Fibroblast of upper back skin (primary cell): ENCODE measurements at places on chromosomes 2 and 18.

DNA sequence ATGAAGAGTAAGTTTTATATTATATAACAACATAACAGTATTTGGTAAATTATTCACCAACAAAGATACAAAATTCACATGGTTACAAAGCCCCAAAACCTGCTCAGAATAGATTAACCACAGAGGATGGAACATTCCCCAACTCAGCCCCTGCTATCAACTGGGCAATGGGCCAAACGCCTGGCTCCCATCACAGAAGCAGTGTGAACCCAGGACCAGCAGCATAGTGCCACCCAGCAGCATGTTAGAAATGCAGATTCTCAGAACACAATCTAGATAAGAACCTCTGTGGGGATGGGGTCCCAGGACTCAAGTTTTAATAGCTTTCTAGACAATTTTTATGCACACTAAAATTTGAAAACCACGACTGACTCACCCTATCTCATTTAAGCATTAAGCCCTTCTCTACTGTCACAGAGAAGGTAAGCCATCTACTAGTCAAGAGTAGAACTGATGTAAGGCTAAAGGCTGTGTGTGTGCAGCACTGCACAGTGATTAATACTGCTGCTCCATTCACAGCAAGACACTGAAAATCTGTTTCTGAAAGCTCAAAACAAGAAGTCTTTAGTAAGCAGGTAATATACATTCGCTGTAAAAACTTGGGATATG, 15.2 kb downstream of the AFG3L2 start:
- no peak for DNase-seq

DNA sequence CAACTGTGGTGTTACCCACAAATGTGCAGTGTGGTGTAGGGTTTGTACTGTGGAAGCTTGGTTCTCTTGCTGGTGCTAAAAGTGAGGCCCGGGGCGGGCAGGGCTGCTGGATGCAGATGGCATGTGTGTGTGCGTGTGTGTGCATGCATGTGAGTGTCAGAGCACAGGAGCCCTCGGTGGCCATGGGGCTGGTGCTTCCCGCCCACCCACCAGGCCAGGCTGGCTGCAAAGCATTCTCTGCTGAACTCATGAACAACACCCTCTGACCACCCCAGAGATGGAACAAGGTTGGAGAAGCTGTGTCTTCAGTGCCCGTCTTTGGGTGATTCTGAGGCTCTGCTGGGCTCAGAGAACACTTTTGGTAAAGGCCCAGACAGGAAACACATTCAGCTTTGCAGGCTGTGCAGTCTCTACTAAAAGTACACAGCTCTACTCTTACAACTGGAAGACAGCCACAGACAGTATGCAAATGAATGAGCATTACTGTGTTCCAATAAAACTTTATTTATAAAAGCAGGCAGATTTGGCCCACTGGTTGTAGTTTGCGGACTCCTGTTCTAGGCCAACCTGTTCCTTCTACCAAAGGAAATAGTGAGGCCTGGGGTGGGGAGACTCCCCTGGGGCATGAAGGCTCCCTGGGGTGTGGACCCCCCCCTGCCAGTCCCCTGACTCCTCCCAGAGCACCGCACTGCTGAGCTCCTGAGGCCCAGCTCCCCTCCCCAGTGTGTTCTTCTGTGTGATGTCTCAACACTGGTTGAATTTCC, 225.3 kb upstream of the HDAC4 start:
- DNase-seq: no peak

DNA sequence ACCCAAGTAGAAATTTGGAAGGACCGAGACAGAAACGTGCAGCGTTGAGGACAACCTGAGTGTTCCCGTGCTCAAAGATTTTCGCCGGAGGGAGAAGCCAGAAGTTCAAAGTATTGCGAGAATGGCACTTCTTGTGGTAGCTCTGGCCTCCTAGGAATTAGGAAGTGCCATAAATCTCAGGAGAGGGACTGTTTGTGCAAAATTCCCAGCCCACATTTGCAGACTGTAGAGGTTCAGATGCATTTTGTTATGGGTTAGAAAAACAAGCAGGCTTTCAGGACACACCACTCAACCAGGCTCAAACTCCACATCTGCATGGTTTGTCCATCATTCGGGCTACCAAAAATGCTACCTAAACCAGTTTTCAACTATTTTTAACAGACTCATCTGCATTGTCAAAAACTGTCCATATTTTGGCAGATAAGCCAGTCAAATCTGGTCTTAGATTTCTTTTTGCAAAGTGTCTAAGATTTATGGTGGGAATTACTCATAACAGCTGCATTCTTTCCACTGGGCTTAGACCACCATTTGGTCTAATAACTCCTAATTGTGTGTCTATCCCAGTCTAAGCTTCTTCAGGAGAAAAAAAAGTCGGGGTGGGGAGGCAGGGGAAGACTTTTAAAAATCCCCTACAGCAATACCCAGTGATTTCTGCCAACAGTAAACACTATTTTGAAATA, 422.9 kb downstream of the ARHGAP15 start:
- DNase-seq: peak; percentile 54

GRCh38 chr2:145984580-145984979, 1464.7 kb upstream of the ZEB2 start:
- peak; percentile 79 for DNase-seq

DNA sequence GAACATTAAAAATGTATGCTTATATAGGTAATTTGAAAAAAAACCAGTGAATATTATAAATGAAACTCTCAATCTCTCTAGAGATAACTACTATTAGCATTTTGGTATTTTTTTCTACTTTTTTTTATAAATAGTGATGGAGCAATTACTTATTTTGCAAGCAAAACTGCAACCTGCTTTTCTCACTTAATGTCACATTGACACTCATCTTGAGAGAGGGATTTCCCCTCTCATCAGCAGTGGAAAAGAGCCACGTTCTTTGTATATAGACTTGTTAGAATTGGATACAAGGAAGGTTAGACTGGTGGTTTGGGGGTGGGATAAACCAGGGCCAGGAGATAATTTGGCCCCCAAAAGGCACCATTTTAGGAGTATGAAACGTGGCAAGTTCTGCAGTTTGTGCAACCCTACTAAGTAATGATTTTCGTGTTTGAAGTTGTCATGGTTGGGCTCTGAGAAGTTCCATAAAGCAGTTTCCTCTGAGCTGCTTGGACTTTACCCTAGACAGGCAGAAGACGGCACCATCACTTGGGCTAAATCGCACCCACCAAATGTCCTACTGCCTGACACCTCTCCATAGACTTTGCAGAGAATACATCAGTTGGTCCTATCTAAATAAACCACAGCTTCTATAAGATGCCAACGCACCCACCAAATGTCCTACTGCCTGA, 194.0 kb downstream of the ACTR3 start:
- DNase-seq: no peak

DNA sequence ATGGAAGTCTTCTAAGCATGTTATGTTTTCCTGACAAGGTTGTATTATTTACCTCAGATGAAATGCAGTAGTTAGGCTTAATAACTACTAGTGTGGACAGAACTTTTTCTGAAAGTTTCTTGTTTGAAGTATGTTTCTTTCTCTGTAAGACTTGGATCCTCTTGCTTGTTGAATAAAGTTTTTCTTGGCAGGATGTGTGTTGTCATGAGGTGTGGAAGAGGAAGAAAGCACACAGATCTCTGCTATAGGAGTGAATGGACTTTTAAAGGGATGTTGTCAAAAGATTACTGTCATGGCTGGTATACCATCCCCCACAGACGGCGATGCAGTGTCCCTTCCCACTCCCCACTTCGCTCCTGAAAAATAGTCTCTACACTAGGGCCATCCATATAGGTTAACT, 2.6 kb downstream of the CAB39 start:
- no peak for DNase-seq

DNA sequence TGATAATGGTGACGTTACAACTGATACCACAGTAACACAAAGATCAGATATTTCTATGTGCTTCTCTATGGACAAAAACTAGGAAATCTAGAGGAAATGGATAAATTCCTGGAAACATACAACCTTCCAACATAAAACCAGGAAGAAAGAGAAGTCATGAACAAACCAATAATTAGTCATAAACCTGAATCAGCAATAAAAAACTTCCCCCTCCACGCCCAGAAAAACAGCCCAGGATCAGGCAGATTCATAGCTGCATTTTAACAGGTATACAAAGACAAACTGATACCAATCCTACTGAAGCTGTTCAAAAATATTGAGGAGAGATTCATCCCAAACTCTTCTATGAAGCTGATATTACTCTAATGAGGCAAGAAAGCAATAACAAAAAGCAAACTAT, 1535.2 kb upstream of the LRRTM1 start:
- DNase-seq: no peak

GRCh38 chr18:46719388-46719787, 37.5 kb downstream of the ST8SIA5 start:
- no peak for DNase-seq

DNA sequence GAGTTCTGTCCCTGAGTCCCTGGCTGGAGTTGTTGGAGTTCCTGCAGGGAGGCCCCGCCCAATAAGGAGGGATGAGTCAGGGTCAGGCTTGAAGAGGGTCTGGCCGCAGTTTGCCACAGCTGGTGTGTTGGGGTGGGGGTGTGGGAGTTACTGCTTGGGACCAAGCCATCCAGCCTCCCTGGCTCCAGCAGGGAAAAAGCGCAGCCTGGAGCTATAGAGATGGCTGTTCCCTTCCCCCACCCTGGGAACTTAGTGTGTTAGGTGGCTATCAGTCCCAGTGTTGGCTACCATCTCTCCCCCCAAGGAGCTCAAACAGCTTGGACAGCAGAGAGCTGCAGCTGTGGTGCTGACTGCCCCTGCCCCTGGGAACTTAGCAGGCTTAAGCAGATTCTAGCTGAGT, 13.2 kb upstream of the TANK start:
- no peak for DNase-seq

DNA sequence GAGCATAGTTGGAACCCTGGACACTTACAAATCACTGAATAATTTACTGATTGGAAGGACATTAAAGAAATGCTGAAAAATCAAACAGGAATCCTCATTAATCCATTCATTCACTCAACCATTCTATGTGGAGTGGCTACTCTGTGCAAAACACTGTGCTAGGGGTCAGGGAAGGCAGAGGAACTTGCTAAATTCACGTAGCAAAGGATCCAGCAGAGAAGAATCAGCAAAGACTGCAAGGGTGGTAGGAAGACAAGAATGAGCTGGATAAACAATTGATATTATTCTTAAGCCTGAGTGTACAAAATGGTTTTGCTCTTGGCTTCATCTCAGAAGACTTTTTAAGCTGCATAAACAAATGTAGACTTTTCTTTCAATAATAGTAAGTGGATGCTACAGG, 164.3 kb upstream of the CAVIN2 start:
- DNase-seq: no peak

GRCh38 chr18:65025756-65026155, 725.1 kb upstream of the CDH7 start:
- no peak for DNase-seq

GRCh38 chr2:103292573-103292972, 530.7 kb downstream of the TMEM182 start:
- DNase-seq: no peak

GRCh38 chr2:56263876-56264275, 80.1 kb downstream of the CCDC85A start:
- no peak for DNase-seq

GRCh38 chr2:227821043-227821942, 7.7 kb downstream of the CCL20 start:
- no peak for DNase-seq

GRCh38 chr2:10272464-10272863, 30.2 kb upstream of the HPCAL1 start:
- DNase-seq: no peak

GRCh38 chr2:224242561-224242960, 159.3 kb downstream of the FAM124B start:
- no peak for DNase-seq
